ENCODE measurements at places on chromosomes 1 and 21.

- DNase-seq = no peak
Measured at GRCh38 chr1:208576425-208576824, 332.2 kb upstream of the PLXNA2 start.

GRCh38 chr1:230140221-230141020, 73.4 kb downstream of the GALNT2 start:
- no peak for DNase-seq

- DNase-seq = no peak
Measured at GRCh38 chr1:243601720-243602119, 248.3 kb downstream of the AKT3 start.

GRCh38 chr1:98793136-98793535, 131.6 kb downstream of the SNX7 start:
- DNase-seq = no peak

GRCh38 chr1:46173361-46173856, 1.5 kb upstream of the TSPAN1 start:
- DNase-seq = peak; percentile 42

DNA sequence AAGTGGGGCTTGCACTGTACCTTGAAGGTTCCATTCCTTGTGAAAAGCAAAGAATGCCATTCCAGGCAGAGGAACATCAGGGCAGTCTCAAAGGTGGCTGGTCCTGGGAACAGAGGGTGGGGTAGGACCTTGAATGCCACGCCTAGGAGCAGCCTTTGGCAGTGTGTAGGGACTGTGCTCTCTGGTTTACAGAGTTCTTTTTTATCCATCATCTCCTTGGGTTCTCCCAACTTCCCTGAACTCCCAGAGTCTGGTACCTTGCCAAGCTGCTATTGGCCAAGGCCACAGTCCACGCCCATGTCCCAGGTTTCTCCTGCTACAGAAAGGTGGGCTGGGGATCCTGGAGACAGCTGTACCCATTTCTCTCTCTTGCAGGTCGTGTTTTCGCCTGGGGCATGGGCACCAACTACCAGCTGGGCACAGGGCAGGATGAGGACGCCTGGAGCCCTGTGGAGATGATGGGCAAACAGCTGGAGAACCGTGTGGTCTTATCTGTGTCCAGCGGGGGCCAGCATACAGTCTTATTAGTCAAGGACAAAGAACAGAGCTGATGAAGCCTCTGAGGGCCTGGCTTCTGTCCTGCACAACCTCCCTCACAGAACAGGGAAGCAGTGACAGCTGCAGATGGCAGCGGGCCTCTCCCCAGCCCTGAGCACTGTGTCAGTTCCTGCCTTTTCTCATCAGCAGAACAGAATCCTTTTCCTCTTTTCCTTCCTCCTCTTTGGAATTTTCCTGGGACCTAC, 15.3 kb upstream of the TRNAU1AP start:
- DNase-seq = peak; percentile 70

DNA sequence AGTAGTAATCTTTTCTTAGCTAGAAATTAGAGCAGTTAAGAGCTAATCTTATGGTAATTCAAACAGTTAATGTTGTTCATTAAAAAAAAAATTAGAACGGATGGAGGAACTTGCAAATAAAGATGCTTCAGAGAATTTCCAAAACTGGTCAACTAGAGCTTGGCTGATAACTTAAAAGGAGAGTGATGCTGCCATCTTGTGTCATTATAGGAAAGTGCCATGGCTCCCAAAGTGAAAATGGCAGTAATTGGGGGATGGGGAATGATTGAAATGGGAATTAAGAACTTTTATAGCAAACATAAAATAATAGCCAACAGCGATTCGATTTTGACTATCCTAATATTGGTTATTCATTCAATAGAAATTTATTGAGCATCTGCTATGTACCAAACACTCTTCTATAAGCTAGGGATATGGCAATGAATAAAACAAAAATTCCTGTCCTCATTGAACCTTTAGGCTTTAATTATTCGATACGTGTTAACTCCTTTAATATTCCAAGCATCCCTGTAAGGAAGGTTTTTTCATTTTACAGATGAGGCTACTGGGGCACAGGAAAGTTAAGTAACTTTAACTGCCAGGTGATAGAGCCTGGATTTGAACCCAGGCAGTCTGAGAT, 5.7 kb upstream of the PLPP3 start:
- DNase-seq = peak; percentile 62

DNA sequence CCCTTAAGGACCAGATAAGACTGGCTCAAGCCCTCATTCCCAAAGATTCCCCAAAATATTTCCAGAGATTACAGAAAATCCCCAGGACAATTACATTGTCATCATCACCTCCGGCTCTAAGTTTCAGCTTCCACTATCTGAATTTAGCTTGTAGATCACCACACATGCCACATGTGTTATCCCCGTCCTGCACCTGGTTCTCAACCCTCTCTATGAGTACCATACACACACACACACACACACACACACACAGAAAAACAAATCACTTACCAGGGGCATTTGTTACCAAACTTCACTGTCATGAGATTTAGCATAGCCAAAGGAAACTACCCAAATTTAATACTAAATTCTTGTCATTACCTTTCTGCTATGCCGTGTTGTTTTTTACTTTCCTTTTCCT, 15.4 kb upstream of the TSPAN1 start:
- DNase-seq = no peak

DNA sequence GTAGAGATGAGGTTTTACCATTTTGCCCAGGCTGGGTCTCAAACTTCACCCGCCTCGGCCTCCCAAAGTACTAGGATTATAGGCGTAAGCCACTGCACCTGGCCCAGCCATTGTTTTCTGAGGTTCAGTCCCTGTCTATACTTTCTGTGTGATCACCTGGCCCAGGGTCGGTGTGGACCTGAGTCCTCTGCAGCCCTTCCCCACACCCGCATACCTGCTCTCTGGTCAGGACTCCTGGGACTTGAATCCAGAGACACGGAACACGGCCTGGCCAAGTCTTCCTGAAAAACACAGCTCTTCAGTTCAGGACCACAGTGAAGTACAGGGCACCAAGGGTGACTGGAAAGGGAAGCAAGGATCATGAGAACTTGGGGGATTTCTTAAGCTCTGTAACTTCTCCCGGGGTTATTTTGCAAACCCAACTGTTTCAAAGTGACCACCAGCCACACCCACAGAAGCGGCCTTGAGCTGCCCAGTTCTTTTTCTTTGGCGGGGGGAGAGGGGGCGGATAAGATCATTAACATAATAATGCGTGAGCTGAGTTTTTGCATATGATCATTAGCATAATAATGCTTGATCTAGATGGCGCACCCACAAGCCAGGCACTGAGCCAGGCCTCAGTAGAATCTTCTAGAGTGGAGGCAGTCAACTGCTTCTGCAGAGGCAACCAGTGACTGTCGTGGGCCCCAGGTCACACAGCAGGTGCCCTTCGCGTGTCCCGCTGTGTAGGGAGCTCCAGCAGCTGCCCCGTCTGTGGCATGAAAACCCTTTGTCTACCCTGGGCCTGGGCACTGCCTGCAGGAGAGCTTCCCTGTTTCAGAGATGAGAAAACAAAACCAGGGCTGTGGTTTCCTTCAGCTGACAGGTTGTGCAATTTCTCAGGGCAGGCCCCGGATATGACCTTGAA, 1.7 kb upstream of the NADK start:
- DNase-seq = no peak

DNA sequence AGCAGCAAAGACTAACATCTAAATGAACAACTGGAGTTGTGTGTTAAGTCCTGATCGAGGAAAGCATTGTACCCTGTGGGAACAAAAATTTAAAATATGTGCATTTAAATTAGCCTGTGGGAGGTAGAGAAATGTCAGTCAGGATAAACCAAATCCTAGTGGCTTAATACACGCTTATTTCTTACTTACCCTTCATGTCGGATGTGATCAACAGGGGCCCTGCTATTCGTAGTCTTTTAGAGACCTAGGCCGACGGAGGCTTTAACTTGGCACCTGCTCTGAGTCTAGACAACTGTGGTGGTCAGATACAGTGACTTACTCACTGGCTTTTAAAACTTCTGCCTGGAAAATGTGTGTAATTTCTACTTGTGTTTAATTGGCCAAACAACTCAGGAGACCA, 10.2 kb downstream of the GSTM3 start:
- no peak for DNase-seq

- no peak for DNase-seq
Measured at GRCh38 chr1:119371815-119372214, 3.2 kb downstream of the HAO2 start.

DNA sequence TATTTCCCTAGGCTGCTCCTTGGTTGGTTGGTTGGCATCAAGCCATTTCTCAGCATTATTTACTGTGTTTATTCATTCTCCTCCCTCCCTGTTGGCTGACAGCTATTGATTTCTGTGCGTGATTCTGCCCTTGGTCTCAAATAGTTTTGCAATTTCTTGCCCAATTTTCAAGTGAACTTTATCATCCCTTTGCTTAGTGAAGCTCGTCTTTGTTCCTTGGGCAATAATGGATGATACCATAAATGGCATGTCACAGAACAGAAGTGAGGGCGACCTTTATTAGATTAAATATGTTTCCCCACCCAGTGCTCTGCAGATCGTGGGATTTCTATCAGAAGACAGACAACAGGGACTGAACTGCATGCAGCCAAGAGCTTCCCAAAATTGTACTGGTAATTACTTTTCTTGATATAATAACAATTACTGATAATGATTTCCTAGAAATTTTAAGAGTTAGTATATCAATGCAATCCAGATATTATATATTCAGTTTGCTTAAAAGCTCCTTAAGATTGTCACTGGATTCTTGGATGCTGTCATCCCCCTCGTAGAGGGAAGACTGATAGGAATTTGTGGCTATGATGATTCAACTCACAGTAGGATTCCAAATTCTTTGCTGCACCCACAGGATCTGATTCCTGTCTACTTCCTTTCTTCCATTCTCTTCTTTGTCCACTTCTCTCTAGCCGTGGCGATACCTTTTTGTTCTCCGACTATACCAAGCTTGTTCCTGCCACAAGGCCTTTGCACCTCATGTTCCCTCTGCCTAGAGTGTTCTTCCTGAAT, 122.1 kb upstream of the KAZN start:
- no peak for DNase-seq

GRCh38 chr21:16913010-16913409, 599.8 kb upstream of the CXADR start:
- peak; percentile 3 for DNase-seq

DNA sequence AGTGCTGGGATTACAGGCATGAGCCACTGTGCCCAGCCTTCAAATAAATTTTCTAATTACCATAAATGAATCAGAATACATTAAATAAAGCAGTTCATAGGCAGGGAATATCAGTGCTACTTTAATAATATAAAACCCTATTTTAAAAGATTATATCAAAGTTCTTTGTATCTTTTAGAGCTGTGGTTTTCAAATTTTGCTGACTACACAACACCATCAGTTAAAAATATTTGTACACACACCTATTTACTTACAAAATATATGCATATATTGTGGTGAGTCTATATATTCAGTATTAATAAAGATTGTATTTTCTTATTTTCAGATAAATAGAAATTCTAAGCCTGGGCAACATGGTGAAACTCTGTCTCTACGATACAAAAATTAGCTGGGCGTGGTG, 18.7 kb downstream of the B3GALNT2 start:
- no peak for DNase-seq

DNA sequence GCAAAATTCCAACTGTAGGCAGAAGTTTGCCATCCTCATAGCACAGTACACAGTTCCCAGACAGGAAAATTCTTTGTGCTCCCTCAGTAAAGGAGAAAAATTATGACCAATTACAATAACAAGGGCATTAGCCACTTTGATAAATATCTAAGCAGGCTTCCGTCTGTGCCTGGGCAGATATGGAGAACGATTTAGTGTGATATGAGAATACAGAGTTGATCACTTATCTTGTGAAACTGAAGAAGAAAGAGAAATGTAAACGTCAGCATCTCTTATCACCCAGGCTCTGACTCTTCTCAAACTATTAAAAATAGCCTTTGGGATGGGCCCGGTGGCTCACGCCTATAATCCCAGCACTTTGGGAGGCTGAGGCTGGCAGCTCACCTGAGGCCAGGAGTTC, 54.5 kb upstream of the TIAM1 start:
- no peak for DNase-seq

DNA sequence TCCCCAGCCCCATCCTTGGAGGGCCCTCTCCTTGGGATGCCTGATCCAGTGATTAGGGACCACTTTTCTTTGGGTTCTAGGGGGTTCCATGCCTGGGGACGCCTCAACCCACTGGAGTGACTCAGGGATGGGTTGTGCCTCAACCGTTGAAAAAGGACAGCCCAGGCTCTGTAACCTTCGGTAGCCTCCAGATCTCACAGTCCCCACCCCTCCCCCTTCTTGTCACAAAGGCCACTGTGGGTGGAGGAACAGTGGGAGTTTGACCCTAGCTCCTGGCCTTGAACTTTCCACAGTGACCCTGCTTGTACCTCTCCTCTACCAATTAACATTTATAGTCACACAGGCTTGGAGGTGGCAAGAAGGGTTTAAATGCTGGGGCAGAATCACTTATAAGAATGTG, 2.6 kb upstream of the RORC start:
- DNase-seq = no peak

DNA sequence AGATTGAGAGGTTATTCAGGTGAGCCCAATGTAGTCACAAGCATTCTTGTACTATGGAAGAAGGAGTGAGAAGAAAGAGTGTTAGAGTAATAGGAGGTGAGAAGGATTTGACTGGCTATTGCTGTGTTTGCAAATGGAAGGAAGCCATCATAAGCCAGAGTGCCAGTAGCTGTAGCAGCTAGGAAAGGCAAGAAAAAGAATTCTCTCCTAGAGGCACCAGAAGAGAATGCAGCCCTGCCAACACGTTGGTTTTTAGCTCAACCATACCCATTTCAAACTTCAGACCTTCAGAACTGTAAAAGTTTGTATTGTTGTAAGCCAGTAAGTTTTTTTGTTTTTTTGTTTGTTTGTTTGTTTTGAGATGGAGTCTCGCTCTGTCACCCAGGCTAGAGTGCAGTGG, 8.9 kb upstream of the IL12RB2 start:
- DNase-seq = no peak

GRCh38 chr1:225441314-225442122, 13.7 kb upstream of the LBR start:
- no peak for DNase-seq

- DNase-seq = no peak
Measured at GRCh38 chr21:32423320-32424190, 11.0 kb downstream of the EVA1C start.

- peak; percentile 66 for DNase-seq
Measured at GRCh38 chr1:168603501-168604110, 27.2 kb downstream of the XCL1 start.

DNA sequence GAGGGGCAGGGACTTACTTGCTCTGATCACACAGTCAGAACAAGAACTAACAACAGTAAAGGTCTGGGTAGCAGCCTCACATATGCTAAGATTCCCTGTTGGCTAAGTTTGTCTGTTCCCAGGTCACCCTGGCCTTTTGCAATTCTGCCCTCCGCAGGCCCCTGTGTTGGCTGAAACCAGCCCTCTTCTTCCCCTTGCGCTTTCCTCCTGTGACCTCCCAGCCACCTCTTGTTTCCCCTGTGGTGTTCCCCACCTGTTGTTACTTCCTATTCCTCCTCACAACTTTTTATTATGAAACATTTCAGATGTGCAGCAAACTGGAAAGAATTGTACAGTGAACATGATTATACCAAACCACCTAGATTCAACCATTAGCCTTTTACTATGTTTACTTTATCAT, 23.4 kb downstream of the MAPKAPK2 start:
- no peak for DNase-seq

GRCh38 chr1:10623686-10624145, 149.0 kb downstream of the PEX14 start:
- DNase-seq = no peak

Measured in SK-N-SH (cell line).